ENCODE measurements at places on chromosomes 16 and 17.
A peak's percentile ranks its signal among the peaks of the same experiment; 100 is the strongest.

GRCh38 chr16:30923554-30924075 lies at the start of gene FBXL19:
Gene FBXL19 (plus strand): TSS chr16:30923572. CDS start chr16:30925755, 2,183 bp downstream.
- DNase-seq: no peak

GRCh38 chr16:59249011-59249410 lies 514.9 kb upstream of the GOT2 start:
- DNase-seq: no peak

DNA sequence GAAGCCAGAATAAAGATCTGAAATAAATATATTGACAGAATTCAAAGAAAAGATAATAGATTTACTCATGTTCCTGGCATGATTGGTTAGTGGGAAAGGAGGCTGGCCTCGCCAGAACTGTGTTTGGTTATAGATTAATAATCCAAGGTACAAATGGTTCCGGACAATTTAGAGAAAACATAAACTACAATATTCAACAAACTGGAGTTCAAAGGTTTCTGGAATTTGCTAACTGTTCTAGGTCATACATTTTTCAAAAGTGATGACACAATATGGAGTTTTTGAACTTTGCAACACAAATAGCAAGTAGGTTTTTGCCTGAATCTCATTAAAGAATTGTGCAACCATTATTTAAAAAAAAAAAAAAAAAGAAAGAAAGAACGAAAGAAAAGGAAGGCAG lies 251.7 kb upstream of the SALL1 start:
- no peak for DNase-seq

- DNase-seq: no peak
Observed at GRCh38 chr17:39564211-39564848, 43.4 kb downstream of the NEUROD2 start.

DNA sequence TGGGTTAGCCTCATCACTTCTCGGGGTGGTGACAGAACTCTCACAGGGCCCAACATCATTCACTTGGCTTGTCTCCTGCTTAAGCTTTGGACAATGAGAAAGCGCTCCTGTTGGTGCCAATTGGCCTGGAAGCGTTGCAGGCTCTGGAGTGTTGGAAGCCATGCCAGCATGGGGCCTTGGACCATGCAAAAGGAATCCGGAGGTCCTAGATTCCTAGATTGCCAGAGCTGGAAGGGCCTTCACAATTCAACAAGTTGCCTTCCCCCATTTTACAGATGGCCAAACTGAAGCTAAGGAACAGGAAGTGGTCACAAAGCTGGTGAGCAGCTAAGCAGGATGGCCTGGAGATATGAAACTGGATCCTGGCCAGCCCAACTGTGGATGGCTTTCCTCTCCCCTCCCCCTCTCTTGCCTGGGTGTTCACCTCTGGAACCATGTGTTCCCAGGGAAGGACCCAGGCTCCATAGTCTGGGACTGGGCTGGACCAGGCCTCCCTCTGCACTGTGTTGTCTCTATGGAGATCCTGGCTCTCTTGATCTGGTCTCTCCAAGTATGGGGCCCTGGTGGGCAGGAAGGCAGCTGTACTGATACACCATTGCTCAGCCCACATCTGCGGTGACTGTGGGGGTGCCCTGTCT lies 6.0 kb upstream of the IGFBP4 start:
- no peak for DNase-seq

DNA sequence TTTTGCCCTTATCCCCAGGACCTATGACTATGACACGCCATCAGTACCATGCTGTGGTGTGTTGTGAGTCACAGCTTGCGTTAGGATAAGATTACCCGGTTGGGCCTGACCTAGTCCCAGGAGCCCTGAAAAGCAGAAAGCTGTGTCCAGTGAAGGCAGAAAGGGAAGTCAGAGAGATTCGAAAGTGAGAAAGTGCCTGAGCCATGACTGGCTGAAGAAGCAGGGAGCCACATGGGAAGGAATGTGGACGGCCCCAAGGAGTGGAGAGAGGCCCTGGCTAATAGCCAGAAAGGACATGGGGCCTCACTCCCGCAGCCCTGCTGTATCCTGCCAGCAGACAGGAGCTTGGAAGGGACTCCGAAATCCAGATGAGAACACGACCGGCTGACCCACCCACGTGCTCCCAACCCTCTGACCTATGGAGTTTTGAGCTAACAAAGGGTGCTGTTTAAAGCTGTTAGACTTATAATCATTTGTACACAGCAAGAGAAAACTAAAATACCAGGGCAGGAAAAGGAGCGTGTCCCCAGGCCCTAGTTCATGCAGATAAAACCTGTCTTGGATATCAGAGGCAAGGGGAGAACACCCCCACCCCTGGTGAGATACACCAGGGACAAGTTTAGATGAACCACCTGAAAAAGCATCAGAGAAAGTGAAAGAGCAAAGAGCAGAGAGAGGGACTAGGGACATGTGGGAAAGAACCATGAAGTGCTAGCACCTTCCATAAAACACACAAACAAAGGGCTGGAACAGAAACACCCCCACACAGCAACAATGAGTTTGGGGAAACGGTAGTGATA lies 115.3 kb downstream of the SLC39A11 start:
- peak; percentile 14 for DNase-seq

DNA sequence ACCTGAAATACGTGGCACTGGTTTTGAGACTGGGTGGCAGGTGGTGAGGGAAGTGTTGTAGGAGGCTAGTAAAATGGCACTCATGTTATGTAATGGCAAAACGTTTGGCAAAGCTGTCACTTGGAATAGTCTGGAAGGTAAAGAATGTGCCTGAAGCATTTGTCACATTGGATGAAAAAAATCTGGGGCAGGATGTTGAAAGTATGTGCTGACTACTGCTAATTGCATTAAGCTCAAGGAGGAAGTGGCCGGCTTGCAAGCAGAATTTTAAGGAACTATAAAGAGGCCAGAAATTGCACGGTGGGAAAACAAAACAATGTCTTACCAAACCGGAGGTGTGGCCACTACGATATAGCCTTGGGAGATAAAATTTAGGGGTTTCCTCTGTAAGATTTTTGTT lies 26.6 kb upstream of the NLRP1 start:
- no peak for DNase-seq
